ENCODE measurements at places on chromosomes 6 and 20. TPM values are rescaled to one million over a fixed set of nuclear protein-coding genes. Genes with fewer than 3 reads are reported as not detected.

Gene MEP1A
- polyA plus RNA-seq: not detected

Gene MRAP2
- polyA plus RNA-seq: 0.96 TPM

Gene RFX6
- not detected for polyA plus RNA-seq

Gene WFDC2
- polyA plus RNA-seq: not detected

Gene ZC3H12D
- not detected for polyA plus RNA-seq

Gene TMEM200A
- 44.5 TPM for polyA plus RNA-seq

Gene VNN1
- polyA plus RNA-seq: 0.61 TPM

Gene PI16
- 390 TPM for polyA plus RNA-seq

Gene PPP1R14C
- 10.1 TPM for polyA plus RNA-seq

Gene BTN3A1
- polyA plus RNA-seq: 6.7 TPM

Gene RPS6KA2
- polyA plus RNA-seq: 44.0 TPM

Gene ZC2HC1B
- not detected for polyA plus RNA-seq

Gene TRAPPC3L
- polyA plus RNA-seq: 0.30 TPM

Gene FRK
- 0.06 TPM for polyA plus RNA-seq

Gene FAM209A
- polyA plus RNA-seq: not detected
